ENCODE measurements at places on chromosomes 7 and 10.

- no peak for DNase-seq
Observed at GRCh38 chr7:130960208-130960988, 226.4 kb upstream of the KLF14 start.

DNA sequence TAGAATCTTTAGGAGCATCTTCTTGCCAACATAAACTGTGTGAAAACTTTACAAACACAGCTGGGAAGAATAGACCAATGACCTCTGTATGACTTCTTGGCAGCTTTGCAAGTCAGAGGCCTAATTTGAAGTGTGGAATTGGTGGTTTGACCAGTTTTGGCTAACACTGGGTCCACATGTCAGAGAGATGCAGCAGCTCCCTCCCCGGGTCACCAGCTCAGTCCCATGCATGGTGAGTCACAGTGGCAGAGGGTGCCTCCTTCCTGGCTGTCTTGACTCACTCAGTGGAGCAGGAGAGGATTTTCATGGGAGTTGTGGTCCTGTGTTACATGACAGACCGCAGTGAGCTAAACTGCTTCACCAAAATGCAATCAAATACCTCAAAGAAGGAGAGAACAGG is 8.2 kb upstream of the STARD3NL start:
- DNase-seq, result no peak

- DNase-seq, result no peak
Observed at GRCh38 chr7:94999069-94999351, 91.6 kb downstream of the PPP1R9A start.

DNA sequence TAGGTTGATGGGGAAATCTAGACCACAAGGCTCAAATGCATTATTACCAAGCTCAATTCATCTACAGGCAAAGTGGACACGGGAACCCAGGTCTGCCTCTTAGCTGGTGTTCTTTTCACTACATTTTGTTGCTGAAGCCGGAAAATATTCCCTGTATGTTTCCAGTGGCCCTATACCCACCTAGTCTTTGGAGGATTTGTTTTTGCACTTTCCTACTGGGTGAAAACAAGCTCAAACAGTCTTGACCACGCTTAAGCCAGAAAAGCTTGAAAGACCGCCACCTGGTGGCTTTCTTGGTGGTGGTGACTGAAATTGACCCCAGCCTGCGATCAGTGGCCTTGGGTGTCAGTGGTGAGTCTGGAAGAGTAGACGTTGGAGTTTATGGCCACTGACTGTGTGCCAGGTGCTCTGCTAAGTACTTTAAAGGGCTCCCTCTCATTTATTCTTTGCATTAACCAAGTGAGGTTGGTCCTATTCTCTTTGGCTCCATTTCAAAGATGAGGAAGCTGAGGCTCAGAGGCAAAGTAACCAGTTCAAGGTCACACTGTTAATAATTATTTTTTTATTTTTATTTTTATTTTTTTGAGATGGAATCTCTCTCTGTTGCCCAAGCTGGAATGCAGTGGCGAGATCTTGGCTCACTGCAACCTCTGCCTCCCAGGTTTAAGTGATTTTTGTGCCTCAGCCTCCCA is 11.1 kb upstream of the CRTAC1 start:
- DNase-seq, result no peak

- DNase-seq, result no peak
Observed at GRCh38 chr10:78139341-78139740, 105.7 kb downstream of the RPS24 start.

GRCh38 chr10:10208196-10208595 is 809.5 kb upstream of the CELF2 start:
- no peak for DNase-seq

DNA sequence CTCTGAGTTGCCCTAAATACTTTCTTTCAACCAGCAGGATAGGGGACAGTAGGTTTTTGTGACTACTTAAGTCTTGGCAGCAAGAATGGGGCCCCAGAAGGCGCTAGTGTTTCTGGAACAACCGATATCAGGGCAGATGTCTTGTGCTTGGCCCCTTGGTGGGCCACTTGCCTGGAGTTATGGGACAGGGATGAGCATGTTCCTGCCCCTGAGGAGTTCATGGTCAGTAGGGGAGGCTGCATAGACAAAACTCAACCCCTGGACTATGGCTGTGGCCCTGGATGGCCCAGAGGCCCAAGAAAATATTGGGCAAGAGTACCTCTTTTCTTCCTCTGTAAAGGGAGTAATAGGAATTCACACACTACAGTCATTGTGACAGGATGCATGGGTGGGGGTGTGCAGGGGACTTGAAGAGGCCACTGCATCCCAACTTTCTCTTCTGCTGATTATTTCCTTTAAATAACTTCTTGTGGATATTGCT is 57.7 kb upstream of the IGFBP3 start:
- no peak for DNase-seq

DNA sequence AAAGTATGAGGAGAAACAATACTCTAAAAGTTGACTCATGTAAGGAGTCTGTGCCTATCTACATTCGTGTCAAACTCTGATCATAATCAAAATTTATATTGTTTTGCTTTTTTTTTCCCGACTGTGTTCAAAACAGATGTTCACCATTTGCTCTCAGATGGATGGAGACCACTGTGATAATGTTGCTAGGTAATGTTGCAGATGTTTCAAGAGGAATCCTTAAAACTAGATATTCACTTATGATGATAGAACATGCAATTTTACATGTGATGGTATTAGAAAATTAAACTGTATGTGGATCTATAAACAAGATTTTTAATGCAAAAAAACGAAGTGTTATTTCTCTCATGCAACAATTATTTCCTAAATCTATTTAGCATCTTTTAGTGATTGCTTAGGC is 1080.1 kb downstream of the REEP3 start:
- DNase-seq, result no peak

DNA sequence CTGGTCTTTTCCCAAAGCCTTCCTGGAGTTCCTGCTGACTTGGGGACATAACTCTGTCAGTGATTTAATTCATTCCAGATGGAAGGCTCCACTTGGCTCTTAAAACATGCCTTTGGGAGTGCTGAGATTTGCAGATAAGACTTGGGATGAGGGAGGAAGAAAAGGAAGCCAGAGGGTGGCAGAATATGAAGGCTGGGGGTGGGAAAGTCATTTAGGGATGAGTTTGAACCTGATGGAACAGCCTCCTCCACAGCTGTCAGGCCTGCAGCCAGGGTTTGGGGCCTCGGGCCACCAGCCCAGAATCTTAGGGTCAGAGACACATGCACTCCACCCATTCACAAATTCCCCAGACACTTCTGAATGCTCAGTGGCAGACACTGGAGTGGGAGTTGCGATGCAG is 28.4 kb upstream of the EIF5AL1 start:
- no peak for DNase-seq

DNA sequence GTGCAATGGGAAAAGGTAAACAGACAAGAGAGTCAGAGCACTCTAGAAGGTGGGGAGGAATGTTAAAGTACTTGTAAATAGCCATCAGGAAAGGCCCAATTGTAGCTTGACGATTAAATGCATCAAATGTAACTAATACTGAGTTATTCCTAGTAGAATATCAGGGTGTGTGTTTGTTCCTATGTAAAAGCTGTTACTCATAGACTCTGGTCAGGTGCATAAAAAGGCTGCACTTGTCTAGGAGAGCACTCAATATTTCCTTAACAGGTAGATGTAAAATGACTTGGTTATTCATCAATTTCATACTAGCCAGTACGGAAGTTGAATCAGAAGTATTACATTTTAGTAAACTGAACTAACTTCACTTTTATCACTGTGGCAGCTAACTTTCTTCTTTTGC is 179.7 kb upstream of the AGR3 start:
- no peak for DNase-seq

DNA sequence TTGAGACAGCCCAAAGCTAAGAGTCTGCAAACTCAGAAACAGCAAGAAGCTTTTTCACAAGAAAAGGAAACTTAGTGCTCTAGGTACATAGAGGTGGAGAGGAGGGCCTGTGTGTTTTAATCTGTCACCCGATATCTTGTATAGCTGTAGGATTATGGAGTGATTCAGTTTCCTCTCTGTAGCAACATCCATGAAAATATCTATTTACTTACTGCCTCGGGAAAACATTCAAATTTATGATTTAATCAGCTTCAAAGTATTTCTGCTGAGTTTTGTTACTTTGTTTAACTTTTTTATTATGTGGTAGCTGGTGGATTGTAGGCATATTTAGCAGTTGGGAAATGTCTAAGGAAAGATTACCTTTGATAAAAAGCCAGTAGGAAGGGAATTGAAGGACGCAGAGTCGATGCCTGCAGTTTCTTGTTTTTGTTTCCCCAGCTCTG is 292.0 kb downstream of the CCDC3 start:
- no peak for DNase-seq

GRCh38 chr7:17654940-17655339 is 285.4 kb downstream of the SNX13 start:
- no peak for DNase-seq

GRCh38 chr7:31735991-31736982 is 49.3 kb downstream of the PPP1R17 start:
- no peak for DNase-seq

DNA sequence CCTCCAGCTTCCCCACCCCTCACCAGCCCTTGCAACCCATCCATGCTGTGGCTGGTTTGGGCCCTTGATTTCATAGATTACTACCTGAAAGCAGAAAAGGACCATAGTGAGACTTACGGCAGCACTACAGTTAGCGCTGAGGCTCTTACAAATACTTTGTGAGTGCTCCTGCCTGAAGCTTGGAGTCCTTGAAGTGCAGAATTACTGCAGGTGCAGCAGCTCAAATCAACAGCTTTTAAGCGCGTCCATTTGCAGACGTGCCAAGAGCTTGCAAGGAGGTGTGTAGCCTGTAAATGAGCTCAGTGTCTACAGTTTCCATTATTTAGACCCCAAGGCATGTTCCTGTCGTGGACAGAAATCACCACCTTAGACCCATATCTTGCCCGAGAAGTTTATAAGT is 103.0 kb downstream of the CELF2 start:
- DNase-seq, result no peak

GRCh38 chr7:41788556-41788955 is 85.7 kb upstream of the INHBA start:
- no peak for DNase-seq

GRCh38 chr10:17729630-17730029 is 22.4 kb upstream of the TMEM236 start:
- no peak for DNase-seq

DNA sequence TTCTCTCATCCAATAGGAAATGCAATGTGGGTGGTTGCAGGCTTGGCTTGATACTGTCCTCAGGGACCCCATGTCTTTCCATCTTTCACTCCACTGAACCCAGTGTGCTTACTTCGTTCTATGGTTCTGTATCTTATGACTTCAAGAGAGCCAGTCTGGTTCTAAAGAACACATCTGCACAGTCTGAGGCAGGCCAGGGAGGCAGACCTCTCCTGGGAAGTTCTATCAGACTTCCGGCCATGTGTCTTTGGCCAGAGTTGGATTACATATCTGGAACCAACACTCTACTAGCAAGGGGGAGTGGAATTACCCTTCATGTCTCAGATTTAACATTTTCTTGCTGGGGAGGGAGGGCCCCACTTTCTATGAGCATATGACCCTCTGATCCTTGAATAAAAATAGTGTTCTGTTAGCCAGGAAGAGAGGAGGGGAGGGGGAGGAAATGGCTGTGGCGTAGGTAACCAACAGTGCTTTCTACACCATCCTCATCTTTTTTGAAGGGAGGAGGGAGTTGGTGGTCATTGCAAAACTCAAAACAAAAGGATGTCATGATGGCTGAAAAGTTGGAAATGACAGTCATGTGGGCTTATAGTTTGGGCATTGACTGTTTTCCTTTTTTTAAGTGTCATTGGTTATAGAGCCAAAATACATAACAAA is 370.2 kb downstream of the GATA3 start:
- DNase-seq, result no peak

DNA sequence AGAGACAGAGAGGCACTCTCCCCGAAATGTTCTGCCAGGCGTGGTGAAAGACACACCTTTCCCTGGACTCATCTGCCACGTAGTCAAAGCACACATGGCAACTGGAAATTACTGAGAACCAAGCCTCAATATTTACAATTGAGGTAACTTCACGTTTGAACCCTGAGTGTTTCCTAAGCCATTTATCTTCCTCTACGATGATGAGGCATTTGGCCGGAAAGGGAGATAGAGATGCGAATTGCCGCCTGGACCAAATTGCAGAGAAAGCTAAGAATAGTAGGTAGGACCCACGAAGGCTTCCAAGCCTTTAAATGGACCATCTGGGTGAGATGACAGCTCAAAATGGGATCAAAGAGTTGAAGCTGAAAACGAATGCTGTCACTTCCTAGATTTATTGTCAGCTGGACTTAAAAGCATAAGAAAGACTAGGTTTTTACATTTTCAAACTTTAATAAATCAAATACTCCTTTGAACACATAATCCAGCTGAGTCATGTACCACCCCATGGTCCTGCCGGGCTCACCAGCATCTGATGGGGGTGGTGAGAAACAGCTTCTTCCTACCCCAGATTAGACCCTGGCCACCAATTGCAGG is 135.6 kb upstream of the LYZL2 start:
- no peak for DNase-seq

GRCh38 chr10:97724341-97724941 is 10.9 kb downstream of the MARVELD1 start:
- DNase-seq, result no peak

DNA sequence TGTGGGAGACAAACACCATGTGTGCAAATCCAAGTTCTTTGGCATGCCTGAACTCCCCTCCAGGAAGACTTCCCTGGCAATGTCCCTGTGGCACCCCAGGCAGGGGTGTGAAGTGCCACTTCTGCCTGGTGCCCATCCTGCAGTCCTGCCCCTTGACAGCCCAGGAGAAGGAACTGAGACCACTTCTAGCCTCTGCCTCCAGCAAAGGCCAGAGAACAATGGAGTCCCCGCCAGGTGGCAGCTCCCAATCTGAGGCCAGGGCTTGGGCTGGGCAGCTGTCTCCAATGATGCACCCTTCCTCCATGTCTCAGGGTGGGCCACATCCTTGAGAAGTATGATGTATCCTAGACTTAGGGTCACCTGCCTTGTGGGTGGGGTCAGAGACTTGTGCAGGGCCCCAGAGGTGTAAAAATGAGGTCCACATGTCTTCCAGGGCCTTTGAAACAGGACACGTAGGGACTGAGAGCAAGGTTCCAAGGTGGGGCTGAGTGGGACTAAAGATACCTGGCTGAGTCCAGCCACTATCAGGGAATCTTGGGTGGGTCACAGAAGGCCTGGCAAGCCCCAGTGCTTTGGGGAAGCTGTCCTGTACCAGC is 5.5 kb downstream of the FXYD4 start:
- DNase-seq, result no peak

- no peak for DNase-seq
Observed at GRCh38 chr7:15288741-15289140, 273.1 kb downstream of the AGMO start.

GRCh38 chr10:14126697-14127440 is 203.9 kb downstream of the FRMD4A start:
- no peak for DNase-seq

All from cortex of kidney (tissue), 1 donor.